ENCODE measurements at places on chromosomes 3 and 15. TPM values are rescaled to one million over a fixed set of nuclear protein-coding genes. Genes with fewer than 3 reads are reported as not detected.

Gene GOLGA8S
- not detected for total RNA-seq

Gene TNFSF10
- 30.1 TPM for total RNA-seq

Gene DPPA2
- total RNA-seq = not detected

Gene LRTM1
- total RNA-seq = not detected

Gene ZPLD1
- total RNA-seq = 0.72 TPM

Gene CPN2
- total RNA-seq = not detected

Data from hair follicular keratinocyte (primary cell).